ENCODE measurements at places on chromosomes 6 and 20.
A peak's percentile ranks its signal among the peaks of the same experiment; 100 is the strongest.

DNA sequence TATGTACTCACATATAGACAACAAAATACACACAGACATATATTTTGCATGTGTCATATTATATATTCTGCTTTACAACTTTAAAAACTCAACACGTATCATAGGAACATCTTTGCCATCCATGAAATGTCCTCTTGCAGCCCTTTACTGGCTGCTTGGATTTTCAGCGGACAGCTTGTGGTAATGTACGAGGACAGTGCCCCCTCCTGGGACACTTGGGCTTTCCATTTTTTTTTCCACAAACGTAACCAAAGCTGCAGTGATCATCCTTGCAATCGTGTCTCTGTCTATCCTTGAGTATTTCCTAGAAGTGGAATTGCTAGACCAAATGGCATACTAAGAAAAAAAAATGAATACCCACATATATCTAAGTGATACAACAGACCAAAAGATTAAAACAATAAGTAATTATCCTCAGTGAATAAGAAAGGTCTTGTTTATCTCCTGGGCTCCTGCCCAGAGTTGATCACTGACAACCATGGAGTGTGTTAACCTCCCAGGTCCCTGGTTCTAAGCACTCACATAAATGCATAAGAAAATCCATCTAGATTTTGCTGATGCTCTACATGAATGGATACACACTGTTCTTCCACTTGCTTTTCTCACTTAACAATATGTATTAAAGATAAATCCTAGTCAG is 18.1 kb downstream of the BPI start:
- no peak for DNase-seq

- DNase-seq = no peak
These were observed 72.2 kb downstream of the CNBD2 start for GRCh38 chr20:36040571-36040970.

DNA sequence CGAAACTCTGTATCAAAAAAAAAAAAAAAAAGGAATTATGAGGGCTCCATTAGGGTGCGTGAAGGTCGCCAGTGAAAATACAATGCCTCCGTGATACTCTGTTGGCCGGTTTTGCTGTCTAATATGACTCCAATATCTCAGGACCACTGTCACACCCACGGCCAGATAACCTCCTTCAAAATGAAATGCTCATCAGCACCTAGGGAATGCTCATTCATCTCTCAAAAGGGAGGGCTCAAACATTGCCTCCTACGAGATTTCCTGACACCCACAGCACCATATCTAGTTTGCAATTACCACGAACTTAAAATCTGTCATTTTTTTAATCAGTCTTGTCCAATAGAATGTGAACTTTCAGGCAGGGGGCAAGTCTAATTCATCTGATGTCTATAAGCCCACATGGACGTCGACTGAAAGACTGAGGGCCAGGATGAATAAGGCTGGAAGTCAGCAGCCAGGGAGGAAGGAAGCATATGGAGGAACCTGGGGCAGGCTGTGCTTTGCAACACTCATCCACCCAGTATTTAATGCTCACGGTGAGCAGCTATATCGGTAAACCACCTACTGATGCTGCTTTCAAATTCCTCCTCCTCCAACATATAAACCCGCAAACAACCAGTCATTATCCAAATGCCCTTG is 42.8 kb downstream of the MAP3K5 start:
- DNase-seq = no peak

DNA sequence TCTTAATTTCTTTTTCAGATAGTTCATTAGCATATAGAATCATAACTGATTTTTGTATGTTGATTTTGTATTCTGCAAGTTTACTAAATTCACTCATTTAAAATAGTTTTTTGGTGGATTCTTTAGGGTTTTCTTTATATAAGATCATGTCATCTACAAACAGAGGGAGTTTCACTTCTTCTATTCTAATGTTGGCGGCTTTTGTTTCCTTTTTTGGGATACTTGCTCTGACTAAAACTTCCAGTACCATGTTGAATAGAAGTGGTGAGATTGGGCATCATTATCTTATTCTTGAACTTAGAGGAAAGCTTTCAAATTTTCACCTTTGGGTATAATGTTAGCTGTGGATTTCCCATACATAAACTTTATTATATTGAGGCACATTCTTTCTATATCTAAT is 296.9 kb downstream of the BCKDHB start:
- DNase-seq = no peak

DNA sequence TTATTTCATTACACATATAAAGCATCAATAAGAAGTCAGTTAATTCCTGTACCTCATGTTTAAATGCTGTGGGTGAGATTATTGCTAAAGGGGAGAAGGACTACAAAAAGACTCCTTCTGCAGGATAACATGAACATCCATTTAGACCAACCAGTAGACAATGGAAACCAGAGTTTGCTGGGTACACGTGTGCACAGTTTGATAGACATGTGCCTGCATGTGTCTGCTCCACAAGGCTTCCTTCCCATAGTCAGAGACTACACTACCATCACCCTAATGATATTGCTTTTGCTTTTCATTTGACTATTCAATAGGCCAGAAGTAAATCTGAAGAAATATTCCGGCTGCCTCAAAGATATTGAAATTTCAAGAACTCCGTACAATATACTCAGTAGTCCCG is 231.6 kb downstream of the ARHGAP18 start:
- no peak for DNase-seq

DNA sequence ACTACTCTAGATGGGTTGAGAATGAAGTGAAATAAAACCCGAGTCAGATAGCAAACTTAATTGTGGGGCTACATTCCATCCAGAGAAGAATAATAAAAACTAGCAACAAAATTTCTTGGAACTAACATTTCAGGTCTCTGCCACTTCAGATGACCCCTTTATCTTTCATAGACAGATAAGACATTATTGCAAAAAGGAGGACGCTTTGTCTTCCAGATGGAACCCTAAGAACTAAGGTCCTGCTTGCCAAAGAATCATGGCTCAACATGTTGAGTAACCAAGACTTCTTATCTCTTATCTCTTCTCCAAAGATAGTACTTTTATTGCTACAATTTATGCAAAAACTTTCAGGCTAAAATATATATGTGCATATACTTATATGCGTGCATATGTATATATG is 221.1 kb upstream of the PREP start:
- no peak for DNase-seq

- DNase-seq = no peak
These were observed 7.5 kb upstream of the APCDD1L start for GRCh38 chr20:58522666-58523065.

- no peak for DNase-seq
These were observed 612.3 kb upstream of the ARID1B start for GRCh38 chr6:156164701-156165452.

DNA sequence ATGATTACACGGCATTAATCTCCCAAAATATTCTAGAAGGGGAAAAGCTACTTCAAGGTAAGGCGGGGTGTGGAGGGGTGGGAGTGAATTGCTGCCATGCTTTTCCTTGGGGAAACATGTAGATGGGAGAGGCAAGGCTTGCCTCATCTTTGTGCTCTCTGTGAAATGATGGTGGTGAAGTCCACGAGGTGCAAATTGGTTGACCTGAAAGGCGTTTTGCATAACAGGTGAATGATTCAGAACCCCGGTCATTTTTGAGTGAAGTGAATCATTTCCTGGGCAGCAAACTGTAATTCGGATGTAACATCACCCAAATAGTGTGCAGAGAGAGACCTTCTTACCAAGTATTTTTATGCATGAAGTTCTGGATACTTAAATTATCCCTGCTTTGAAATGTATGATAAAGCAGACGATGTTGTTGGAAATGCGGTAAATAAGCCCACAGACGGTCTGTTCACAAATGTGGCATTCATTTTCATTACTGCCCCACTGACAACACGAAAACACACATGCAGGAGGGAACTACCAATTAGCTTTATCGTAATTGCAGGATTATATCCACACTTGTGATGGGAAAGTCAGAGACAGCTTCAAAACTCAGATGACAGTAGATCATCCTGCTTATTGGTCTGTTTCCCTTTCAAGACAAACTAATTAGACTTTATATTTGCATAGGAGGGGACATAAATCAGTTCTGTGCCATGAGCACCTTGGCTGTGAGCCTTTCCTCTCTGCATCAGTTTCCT is 3.0 kb downstream of the CDH4 start:
- DNase-seq = no peak

- no peak for DNase-seq
These were observed 168.7 kb downstream of the BTBD3 start for GRCh38 chr20:12086359-12086758.

DNA sequence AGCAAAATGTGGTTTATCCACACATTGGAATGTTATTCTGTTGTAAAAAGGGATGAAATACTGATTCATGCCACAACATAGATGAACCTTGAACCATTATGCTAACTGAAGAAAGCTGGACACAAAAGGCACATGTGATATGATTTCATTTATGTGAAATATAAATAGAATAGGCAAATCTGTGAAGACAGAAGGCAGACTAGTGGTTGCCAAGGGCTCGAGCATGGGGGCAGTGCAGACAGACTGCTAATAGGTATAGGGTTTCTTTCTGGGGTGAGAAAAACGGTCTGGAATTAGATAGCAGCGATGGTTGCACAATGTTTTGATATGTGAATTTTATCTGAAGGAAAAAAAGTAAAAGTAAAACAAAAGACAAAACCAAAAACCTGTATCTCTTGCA is 54.6 kb upstream of the FNDC1 start:
- no peak for DNase-seq

DNA sequence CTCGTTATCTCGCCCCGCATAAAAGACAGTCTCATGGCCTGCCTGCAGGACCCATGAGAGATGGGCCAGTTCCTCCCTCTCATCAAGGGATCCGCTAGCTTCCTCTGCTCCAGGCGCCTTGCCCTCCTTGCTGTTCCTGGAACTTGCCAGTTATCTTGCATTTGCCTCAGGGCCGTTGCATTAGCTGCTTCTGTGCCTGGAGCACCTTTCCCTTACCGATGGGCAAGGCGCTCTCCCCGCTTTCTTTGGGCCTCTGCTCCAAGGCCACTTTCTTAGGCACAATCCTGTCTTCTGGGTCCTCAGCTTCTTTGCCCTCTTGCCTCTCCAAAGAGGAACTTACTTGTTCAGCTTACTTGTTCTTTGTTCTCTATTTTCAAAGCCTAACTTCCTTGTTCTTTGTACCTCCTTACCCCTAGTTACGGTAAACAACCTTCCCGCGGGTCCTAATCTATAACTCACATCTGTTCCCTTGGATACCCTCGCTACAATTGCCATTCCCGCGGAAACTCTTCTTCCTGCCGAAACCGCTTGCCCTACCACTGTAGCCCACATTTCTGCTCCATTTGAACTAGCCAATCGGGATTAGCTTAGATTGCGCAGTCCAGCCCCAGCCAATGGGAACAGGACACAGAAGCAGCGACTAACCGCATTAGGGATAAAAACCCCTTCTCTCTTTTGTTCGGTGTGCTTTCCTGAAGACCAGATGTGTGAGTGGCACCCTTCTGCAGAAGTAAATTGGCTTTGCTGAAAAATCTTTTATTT is 887 bp upstream of the NSFL1C start:
- DNase-seq = no peak

GRCh38 chr20:53943522-53944291 is 126.7 kb downstream of the BCAS1 start:
- DNase-seq = no peak

- DNase-seq = no peak
These were observed 61.9 kb upstream of the BTN3A2 start for GRCh38 chr6:26302941-26303559.

DNA sequence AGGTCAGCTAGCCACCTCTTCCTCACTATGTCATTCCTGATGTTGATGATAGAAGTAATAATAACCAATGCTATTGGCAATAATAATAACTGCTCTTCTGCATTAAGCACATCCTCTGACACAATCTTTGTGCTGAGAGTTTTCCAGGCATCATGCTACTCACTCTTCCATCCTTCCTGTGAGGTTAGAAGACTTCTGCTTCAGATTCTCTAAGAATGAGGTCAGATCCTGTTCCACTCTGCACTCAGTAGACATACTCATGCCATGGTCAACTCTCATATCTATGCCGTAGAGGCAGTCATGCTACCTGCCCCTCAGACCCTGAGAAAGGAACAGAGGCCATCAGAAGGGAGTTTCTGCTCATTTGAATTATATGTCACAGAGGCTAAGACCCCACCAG is 98.1 kb upstream of the TOP1 start:
- no peak for DNase-seq

- DNase-seq = no peak
These were observed 33.1 kb upstream of the SEC63 start for GRCh38 chr6:107991061-107991460.

GRCh38 chr20:36070451-36070850 is 84.1 kb upstream of the EPB41L1 start:
- peak; percentile 16 for DNase-seq

GRCh38 chr6:3409699-3410384 is 47.0 kb downstream of the SLC22A23 start:
- no peak for DNase-seq

- DNase-seq = no peak
These were observed 12.4 kb upstream of the LRFN2 start for GRCh38 chr6:40599555-40599954.

- no peak for DNase-seq
These were observed 12.5 kb downstream of the OTOR start for GRCh38 chr20:16760431-16761304.

- DNase-seq = no peak
These were observed 159.5 kb downstream of the SOD2 start for GRCh38 chr6:159533568-159533967.

DNA sequence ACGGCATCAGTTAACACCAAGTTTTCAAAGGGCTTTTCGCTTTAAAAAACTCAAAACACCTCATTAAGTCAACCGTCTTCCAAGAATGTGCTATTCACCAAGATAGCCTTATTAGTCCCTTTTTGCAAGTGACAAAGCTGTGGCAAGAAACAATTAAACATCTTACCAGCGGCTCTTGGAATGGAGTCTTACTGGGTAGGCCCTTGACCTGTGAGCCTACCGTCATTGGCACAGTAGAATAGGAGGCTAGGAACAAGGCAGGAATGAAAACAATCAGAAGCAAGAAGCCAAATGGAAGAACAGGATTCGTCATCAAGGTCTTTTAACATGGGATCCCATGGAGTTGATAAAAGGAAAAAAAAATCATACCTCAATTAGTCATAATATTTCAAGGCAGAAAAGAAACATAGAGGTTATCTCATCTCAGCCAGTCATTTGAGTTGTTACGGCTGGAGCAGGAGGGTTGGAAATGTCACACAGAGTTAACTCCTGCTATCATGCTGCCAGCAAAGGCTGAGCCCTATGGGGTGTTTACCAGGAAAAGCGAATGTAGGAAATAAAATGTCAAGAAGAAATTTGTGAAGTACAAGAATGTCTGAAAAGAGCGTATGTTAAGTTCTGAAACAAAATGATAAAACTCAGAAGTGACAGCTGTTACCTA is 236.4 kb downstream of the UST start:
- DNase-seq = no peak
